CD8-positive, alpha-beta memory T cell (primary cell): ENCODE measurements at places on chromosomes 5 and 9. TPM values are rescaled to one million over a fixed set of nuclear protein-coding genes. Genes with fewer than 3 reads are reported as not detected.

LEAP2 gene
- 3.6 TPM for total RNA-seq

IFNA21 gene
- not detected for total RNA-seq

DNA sequence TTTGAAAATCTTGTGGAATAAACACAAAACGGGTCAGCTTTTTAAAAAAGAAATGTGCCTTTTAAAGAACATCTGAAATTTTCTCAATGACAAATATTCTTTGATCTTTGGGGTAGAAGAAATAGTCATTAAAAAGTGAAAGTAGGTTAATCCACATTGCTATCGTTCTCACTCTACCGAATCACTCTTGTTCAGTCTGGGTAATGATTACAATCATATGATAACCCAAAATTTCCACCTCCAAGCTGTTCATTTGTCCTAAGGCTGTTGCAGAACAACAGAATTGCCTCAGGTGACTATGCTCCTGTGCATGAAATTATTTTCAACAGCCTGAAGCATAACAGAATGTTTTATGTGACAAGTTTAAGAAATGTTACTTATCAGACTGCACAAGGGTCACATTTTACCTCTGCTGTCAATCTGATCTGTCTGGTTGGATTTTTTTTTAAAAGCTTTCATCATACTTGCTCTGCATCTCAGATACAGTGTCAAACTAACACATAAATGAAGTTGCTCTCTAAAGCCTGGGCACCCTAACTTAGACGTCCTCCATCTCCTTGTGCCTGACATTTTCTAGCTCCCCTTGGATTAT is 227.3 kb downstream of the LURAP1L start:
- no peak for DNase-seq

GGTA1 gene
- total RNA-seq = not detected

GRCh38 chr9:92292338-92293074 is 991 bp downstream of the IARS1 start:
- DNase-seq = no peak

ENTPD2 gene
- not detected for total RNA-seq

DNA sequence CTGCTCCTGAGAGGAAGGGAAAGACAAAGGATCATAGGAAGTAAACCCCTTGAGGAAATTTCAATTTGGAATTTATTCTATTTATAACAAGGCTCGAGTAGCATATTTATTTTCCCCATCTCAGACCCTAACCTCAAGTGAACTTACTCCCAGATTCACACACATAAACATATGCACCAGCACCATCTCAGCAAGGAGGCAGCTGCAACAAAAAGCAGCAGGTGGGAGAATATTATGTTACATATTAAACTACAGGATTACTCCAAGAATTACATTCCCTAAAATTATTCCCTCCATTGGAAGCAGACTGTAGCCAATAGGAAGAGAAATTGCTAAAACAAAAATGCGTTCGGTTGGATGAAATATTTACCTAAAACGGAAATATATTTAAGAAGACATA is 108.4 kb upstream of the PRSS3 start:
- DNase-seq = no peak

- DNase-seq = no peak
Observed at GRCh38 chr5:10904862-10905432, 143.9 kb upstream of the DAP start.

DNA sequence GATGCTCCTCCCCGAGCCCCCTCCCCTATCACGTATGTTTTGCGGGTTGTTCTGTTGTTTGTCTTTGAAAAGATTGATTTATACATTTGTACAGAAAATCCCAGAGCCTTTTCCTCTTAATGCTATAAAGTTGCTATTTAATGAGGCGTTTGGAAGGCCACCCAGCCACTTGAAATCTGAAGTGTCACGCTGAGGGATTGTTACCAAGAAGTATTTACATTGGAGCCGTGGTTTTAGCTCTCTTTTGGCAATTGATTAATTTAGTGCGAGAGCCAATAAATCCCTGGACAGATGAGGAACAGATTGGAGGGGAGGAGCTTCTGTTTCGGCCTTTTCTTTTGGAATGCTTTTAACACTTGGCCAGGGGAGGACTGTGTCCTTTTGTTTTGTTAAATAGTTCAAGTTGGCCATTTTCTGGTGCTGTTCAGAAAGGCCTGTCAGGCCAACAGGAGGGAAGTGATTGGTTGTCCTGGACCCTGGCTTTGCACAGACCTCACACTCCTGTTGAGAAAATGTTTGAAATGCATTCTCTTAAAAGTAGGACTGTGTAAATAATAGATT is 250.2 kb downstream of the PDZD2 start:
- no peak for DNase-seq

DNA sequence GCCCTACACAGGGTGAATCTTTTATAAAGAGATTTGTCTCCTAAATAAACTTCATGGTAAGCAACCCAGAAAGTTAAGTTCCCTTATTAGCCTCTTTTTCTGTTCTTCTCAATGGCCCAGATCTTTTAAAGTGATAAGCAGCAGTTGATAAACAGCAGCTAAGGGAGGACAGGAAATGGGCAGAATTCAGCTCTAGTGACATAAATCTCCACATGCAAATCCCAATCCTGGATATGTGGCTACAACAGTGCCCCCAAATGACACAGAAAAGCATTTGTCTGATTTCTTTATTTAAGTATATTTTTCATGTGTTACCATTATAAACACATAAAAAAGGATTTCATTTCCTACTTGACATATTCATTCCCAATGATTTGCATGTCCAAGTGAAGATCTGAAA is 199.0 kb downstream of the DTWD2 start:
- DNase-seq = no peak

ACTBL2 gene
- not detected for total RNA-seq

BAAT gene
- not detected for total RNA-seq

DNA sequence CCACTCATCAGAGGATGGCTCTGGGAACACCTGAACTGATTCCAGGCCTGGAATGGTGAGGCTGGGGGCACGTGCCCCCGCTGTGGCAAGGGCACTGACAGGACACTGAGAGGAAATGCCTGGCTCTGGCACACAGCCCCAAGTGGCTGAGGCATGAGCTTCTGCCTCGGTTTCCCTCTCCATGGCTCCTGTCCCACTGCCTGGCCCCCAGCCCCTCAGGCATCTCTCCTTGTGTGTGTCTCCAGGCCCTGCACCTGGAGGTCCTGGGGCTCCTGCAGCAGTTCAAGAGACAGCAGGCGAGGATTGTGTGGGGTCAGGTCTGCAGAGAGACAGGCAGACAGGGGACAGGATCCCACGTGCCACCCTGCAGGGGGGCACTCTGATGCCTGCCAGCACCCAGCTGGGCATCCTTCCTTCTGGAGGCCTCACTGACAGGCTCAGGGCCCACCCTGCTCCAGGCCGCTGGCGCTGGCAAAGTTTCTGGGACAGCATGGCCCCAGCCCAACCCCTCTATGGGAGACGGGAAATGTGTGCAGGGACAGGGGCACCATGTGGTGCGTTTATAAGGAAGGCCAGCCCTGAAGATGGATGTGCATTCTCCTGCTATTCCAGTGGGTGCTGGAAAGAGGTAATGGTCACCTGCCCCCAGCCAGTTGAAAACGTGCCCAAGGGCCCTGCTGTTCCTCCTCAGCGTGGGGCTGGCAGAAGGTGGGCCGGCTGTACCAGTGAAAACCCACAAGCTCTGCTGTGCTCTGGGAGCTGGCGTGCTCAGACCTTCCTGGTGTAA is 66.0 kb downstream of the RASGEF1C start:
- DNase-seq = no peak

RNF14 gene
- total RNA-seq = 46.2 TPM

DNA sequence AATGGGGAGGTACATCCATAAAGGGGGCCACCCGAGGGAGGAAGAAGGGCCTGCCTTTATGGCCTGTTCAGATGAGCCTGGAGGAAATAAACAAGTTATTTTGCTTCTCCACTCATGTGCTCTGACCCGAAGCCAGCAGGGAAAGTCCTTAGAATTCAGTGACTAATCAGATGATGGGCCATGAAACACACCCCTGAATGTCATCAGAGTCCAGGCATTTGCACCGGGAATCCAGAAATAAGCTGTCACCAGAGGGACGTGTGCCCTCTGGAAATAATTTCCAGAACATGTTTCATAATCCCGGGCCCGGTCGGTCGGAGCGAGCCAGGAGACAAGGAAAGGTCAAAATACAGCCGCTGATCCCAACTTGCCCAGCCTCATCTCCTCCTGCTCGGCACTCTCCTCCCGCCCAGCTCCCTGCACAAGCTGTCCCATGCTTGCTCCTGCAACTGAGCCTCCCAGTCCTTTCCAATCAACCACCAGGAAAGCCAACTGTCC is 73.6 kb upstream of the ZNF622 start:
- no peak for DNase-seq

DNA sequence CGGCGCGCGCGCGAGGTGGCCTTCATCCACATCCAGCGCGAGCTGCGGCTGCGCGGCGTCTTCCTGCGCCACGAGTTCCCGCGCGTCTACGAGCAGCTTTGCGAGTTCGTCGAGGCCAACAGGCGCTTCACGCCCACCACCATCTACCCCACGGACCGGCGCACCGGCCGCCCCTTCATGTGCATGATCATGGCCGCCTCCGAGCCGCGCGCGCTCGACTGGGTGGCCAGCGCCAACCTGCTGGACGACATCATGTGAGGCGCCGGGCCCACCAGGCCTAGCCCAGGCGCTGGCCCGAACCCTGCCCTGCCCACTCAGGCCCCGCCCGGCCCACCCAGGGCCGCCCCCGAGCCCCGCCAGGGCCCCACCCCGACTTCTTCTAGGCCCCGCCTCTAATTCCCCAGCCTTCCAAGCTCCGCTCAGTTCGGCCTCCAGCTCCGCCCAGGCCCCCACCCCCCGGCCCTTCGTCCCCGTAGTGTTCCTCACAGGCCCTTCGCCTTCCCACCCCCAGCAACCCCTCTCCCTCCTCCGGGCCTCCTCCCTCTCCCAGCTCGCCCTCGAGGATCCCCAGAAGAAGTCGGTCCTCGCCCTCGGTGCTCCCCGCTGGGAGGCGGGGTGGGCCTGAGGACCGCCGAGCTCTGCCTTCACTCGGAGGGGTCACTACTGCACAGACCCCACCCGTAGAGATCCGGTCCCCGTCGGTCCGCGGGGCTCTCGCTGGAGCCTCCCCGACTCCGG is 2.0 kb upstream of the PHPT1 start:
- DNase-seq = no peak

PGM5 gene
- not detected for total RNA-seq

DNA sequence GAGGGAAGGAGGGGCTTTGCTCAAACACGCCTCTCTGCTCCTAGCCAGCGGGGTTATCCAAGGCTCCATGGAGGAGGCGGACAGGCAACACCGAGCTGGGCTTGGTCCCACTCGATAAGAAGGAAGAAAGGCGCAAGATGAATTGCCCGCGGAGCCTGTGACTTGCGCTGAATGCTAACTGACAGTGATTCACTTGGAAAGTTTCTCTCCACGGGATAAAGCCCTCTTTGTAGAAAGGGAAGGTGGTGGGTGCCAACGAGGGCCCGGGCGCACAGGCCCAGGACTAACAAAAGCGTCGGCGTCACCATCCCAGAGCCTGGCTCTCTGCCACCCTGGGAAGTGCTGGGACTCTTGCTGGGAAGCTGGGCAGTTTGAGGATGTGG is 76.0 kb downstream of the VAV2 start:
- DNase-seq = no peak

GRCh38 chr5:151808451-151809169 is 36.9 kb downstream of the G3BP1 start:
- no peak for DNase-seq

DNA sequence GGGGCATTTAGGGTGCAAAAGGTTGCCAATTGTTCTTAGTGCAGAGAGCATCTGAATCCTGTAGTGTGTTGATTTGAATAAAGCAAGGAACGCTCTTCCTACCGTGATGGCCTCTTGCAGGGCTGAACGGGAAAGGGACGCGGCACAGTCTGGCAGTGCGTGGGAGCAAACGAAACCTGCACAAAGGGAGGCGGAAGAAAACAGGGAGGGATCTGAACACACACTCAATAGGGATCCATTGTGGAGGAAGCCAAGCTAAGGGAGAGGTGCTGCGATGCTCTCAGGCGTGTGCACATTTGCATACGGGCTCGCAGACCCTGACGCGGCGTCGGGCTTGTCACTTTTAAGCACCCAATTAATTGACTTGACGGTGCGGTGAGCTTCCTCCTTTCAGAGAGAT is 414.0 kb upstream of the IRX1 start:
- no peak for DNase-seq

DNA sequence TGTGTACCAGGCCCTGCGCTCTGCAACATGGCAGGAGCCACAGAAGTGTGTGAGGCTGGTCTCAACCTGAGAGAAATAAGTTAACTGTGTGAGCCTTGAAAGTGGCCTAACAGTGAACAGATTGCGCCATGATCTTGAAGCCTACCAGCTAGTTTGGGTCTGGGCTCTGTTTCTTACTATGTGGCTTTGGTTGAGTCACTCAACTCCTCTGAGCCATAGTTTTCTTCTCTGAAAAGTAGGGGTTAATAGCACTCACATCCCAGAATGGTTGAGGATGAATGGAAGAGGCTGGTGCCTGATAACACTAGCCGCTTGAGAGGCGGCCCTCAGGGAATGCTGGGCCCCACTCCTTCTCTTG is 121.5 kb downstream of the RGS3 start:
- no peak for DNase-seq

DNAI1 gene
- total RNA-seq = not detected

GRCh38 chr9:8287501-8287900 is 487.9 kb upstream of the DMAC1 start:
- DNase-seq = no peak

DNA sequence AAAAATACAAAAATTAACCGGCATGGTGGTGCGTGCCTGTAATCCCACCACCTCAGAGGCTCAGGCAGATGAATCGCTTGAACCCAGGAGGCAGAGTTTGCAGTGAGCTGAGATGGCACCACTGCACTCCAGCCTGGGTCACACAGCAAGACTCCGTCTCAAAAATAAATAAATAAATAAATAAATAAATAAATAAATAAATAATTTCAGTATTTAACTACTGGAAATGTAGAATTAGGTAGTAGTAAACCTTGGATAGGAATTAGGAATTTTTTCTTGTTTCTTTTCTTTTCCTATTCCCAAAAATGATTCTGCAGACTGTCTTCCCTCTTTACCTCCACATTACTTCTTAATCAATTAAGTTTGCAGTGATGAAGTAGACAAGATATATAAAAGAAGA is 103.2 kb downstream of the PLK2 start:
- no peak for DNase-seq

SVEP1 gene
- not detected for total RNA-seq

TMEM215 gene
- not detected for total RNA-seq

- no peak for DNase-seq
Observed at GRCh38 chr9:76996700-76997099, 22.8 kb upstream of the FOXB2 start.

LRRC14B gene
- total RNA-seq = not detected

DNA sequence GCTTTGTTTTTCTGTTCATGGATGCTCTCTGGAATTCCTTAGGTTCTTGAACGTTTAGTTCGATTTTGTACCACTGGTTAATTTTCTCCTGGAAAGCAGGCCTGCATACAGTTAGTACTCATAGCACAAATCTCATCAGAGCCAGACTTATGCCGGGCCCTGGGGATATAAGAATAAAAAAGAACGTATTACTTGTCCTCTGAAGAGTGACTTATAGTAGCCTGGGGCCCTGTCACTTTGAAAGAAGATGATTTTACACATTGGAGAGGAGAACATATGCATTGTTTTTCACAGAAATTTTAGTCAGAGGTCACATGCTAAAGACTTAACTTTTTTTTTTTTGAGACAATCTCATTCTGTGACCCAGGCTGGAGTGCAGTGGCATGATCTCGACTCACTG is 50.3 kb downstream of the ZNF462 start:
- DNase-seq = no peak

CDKN2B-AS1 gene
- 0.74 TPM for total RNA-seq
